Calu3 (cell line): ENCODE measurements at places on chromosomes 4 and X.

DNA sequence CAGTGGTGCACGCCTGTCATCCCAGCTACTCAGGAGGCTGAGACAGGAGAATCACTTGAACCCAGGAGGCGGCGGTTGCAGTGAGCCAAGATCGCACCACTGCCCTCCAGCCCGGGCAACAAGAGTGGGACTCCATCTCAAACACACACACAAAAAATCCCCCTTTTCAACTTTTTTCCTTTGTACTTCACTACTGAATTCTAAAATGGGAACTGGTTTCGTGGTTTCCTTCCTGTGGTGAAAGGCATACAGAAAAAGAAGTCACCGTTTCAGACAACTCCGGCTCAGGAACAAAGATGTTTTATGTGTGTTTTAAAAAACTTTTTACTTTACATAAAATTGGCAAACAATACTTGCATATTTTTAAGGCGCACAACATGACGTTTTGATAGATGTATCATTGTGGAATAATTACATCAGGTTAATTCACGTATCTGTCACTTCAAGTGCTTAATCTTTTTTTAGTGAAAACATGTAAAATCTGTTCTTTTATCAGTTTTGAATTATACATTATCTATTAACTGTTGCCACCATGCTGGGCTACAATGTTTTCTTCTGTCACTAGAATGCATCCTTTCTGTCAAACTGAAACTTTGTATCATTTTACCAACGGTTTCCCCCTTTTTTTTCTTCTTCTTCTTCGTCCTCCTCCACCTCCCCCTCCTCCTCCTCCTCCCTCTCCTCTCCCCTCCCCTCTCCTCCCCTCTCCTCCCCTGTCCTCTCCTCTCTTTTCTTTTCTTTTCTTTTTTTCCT is 186.0 kb downstream of the CRLF2 start:
- DNase-seq, result no peak

GRCh38 chr4:108054025-108054638 is 64.4 kb downstream of the HADH start:
- no peak for DNase-seq

GRCh38 chrX:51891821-51892551 is 1.4 kb upstream of the MAGED1 start:
- no peak for DNase-seq

DNA sequence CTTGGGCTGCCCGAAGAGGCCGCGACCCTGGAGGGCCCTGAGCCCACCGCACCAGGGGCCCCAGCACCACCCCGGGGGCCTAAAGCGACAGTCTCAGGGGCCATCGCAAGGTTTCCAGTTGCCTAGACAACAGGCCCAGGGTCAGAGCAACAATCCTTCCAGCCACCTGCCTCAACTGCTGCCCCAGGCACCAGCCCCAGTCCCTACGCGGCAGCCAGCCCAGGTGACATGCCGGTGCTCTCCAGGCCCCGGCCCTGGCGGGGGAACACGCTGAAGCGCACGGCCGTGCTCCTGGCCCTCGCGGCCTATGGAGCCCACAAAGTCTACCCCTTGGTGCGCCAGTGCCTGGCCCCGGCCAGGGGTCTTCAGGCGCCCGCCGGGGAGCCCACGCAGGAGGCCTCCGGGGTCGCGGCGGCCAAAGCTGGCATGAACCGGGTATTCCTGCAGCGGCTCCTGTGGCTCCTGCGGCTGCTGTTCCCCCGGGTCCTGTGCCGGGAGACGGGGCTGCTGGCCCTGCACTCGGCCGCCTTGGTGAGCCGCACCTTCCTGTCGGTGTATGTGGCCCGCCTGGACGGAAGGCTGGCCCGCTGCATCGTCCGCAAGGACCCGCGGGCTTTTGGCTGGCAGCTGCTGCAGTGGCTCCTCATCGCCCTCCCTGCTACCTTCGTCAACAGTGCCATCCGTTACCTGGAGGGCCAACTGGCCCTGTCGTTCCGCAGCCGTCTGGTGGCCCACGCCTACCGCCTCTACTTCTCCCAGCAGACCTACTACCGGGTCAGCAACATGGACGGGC is 579 bp downstream of the ABCD1 start:
- DNase-seq, result no peak

- no peak for DNase-seq
Observed at GRCh38 chrX:149007423-149007822, 497.7 kb downstream of the IDS start.

DNA sequence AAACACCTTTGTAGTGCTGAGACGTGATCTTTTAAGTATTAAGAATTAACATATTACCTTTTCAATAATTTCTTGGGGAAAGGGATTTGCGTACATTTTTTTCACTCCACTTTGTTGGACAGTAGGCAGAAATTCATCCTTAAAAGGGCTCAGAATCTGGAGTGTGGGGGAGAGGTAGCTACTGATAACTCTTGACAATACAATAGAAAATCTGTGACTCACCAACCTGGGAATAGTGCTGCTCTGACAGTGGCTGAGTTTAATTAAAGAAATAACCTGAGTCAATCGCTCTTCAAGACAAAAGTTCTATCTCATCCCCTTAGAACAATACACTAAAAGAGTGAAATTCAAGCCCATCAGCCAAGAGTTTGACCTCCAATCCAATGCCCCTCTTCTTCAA is 60.2 kb downstream of the SLC9A7 start:
- no peak for DNase-seq

DNA sequence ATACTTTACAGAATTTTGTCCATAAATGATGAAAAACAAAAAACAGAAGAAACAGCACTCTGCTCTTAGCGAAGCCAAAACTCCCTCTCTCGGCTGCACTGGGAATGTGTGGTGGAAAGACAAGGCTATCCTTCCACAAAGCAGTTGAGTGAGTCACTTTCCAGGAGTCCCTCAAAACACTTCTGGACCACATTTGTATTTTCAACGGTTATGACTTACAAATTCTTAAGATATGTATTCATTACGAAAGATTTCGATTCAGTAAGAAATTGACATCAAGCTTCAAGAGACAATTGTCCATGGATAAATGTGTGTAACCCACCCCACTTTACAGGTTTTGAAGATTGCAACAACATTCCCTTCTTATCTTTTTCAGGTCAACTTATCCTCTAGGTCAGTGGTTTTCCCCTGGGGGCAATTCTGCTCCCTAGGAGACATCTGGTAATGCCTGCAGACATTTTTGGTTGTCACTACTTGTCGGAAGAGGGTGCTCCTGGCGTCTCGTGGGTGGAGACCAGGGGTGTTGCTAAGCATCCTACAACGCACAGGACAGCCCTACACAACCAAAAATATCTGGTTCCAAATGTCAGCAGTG is 66.7 kb upstream of the MTNR1A start:
- DNase-seq, result no peak

GRCh38 chr4:151198748-151199147 is 78.2 kb upstream of the PRSS48 start:
- no peak for DNase-seq

- DNase-seq, result no peak
Observed at GRCh38 chr4:107619731-107620130, 100.3 kb downstream of the PAPSS1 start.

GRCh38 chr4:86261636-86262035 is 98.2 kb downstream of the MAPK10 start:
- DNase-seq, result no peak

DNA sequence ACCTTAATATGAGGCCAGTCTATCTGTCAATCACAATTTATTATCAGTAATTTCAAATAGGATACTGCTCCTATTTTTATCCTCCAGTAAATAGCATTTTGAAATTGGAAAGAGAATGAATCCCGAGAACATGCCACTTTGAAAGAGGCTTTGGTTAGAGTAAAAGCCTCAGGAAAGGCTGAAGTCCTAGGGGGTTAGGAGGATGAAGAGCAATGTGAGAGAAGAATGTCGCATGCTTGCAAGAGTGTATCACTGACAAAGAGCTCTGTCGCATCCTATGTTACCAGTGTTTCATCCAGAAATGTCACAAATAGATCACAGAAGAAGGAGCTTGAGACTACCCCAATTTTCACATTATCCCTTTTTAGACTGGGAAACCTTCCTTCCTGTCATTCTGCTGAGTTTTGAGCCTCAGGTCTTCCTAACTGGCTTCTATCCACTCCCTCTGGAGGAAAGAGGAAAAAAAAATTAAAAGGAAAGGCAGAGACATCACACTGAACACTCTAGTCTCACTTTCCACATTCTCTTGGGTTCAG is 39.8 kb downstream of the GPM6A start:
- no peak for DNase-seq

GRCh38 chrX:118174516-118175098 is 58.0 kb upstream of the KLHL13 start:
- DNase-seq, result no peak

DNA sequence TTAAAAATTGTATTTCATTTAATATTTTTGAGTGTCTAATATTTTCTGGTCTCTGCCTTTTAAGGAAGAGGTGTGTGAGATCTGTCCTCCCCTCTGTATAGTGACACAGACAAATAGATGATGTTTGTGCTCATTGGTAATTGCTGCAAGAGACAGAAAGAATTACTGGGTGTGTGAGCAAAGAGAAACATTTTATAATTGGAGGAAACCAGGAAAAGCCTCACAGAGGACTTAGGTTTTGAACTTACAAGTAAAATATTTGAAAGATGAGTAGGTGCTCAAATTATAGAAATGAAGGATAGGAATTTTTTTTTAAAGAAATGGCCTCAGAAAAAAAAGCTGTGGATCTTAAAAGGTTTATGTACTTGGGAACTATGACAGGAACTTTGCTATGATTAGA is 149.8 kb downstream of the SPCS3 start:
- no peak for DNase-seq

GRCh38 chrX:143306991-143307937 is 210.0 kb downstream of the SPANXN3 start:
- DNase-seq, result no peak

DNA sequence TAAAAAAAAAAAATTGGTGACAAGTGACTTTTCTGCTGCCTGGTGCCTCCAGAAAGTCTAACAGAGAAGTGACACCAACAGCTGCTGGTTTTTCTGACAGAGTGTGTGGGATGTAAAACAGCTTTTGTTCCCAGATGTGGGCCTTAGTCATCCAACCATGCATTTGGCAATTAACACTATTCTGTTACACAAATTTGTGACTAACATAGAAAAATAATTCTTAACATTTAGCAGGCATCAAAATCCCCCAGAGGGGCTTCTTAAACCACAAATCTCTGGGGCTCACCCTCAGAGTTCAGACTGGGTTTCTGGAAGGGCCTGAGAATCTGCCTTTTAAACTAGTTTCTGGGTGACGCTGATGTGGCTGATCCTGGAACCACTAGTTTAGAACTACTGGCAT is 100.5 kb upstream of the PCDH7 start:
- no peak for DNase-seq

GRCh38 chrX:9785254-9785943 is 830 bp upstream of the SHROOM2 start:
- no peak for DNase-seq

- DNase-seq, result no peak
Observed at GRCh38 chr4:53043891-53044650, 182.0 kb downstream of the RASL11B start.

DNA sequence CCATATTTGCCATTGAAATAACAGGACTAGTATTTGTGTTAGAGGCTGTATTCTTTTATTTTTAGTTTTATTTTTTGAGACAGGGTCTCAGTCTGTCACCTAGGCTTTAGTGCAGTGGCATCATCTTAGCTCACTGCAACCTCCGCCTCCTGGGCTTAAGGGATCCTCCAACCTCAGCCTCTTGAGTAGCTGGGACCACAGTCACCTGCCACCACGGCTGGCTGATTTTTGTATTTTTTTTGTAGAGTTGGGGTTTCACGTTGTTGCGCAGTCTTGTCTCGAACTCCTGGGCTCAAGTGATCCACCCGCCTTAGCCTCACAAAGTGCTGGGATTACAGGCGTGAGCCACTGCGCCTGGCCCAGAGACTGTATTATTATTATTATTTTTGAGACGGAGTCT is 15.3 kb downstream of the TMEM131L start:
- DNase-seq, result no peak

- no peak for DNase-seq
Observed at GRCh38 chr4:5266991-5267390, 215.7 kb downstream of the STK32B start.

DNA sequence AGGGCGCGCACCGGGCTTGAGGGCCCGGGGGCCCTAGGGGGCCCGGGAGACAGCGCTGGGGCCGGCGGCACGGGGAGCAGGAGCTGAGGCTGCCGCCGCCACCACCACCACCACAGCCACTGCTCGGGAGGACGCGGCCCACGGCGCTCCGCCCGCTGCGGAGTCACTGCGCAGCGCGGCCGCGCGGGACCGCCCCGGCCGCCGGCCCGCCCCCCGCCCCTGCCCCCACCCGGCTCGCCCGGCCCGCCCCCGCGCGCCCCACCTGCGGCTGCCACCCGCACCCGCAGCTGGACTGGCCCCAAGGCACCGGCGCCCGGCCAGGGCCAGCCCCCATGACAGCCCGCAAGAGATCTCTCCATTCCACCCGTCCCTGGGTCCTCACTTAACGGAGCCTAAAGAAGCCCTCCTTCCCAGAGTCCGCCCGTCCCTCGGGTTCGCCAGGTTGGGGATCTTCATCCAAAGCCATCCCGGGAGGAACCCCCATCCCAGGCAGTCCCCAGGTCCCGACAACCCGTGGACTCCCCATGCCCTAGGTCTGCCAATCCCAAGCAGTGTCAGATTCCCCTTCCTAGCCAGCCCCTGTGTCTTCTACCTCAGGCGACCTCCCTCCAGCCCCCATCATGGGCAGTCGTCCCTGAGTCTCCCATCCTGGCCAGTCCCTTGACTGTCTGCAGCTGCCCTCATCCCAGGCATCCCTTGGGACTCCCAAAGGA is 40.0 kb upstream of the IQSEC2 start:
- no peak for DNase-seq

DNA sequence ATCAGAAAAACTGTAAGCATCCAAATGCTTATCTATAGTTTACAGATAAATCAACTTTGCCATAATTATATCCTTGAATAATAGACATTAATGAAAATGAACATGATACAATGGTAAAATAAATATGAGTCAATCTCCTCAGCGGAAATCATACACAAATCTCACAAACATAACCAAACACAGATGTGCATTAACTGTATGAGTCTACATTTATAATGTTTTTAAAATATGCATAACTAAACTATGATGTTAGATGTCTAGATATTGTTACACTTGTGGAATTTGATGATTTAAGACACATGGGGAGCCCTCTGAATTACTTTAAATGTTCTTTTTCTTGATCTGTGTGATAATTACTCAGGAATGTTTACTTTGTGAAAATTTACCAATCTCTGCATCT is 951.2 kb downstream of the TECRL start:
- DNase-seq, result no peak

GRCh38 chr4:98092833-98093439 is 50.3 kb downstream of the STPG2 start:
- peak; percentile 8 for DNase-seq

DNA sequence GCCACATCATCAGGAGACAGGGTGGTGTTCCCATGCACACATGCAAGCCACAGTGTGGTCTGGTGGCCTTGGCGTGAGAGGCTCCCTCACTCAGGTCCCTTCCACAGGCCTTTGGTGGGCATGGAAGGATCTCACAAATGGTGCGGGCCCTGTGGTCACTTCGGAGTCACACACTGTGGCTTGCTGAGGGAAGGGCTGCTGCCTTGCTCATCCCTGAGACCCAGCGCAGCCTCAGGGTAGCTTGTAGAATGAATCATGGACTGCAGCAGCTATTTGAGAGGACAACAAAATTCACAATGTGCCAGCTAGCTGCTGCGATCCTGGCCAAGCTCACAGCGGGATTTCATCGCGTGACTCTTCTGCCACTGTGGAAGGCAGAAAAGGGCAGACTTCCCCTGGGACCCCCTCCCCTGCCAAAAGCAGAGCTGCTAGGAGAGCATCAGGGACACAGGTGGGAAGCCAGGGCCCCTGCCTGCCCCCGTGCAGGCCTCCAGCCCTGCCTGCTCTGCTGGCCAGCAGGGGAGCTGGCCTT is 106.4 kb downstream of the ABLIM2 start:
- no peak for DNase-seq

- DNase-seq, result no peak
Observed at GRCh38 chr4:62262676-62263075, 1062.5 kb downstream of the ADGRL3 start.

GRCh38 chr4:31089815-31090214 is 369.6 kb downstream of the PCDH7 start:
- DNase-seq, result peak; percentile 73
